ENCODE measurements at places on chromosomes 4 and X.

DNA sequence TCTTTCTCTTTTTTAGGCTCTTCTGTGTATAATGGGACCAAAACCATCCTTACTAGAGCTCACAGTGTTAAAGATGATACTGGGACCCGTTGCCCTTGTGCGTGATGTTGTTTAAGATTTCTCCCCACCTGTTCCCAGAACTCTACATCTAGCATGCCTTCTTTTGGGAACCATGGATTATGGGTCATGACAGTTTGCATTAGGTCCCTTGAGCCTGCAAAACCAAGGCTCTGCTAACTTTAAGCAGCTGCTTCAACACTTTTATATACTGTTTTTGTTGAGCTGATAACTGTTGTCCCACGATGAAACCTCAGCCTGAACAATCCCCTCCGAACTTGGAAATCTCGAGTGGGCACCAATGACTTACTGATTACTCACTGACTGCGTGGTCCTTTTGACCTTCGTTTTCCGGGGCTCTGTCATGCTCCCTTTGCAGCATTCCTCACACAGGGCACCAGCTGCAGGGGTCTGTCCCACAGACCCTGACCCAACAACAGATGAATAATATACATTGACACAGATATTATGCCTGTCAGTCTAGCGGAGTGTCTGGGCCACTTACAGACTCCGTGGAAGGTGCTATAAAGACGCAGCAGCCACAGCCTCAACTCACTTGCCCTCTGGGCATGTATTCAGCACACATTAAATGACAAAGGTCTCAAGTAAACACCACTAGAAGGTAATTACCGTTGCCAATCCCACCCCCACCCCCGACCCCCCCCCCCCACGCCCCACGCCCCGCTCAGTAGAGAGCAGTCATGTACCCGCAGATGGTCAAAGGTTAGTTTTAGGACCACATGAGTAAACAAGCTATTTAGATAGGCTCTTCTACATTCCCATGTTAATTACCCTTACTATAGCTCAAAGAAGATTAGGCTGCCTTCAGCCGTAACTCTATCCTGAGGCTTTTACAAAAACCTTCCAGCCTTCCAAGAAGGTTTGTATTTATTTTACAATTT lies 162.0 kb upstream of the WDFY3 start:
- DNase-seq = no peak

- DNase-seq = no peak
Measured at GRCh38 chr4:2354118-2354517, 64.3 kb downstream of the ZFYVE28 start.

- no peak for DNase-seq
Measured at GRCh38 chr4:85829276-85830051, 354.5 kb downstream of the ARHGAP24 start.

GRCh38 chr4:55363691-55364351 lies 17.8 kb downstream of the SRD5A3 start:
- DNase-seq = no peak

GRCh38 chr4:14532436-14532835 lies 469.8 kb upstream of the CPEB2 start:
- peak; percentile 29 for DNase-seq

GRCh38 chrX:25968920-25969319 lies 169.2 kb upstream of the MAGEB18 start:
- peak; percentile 34 for DNase-seq

- DNase-seq = peak; percentile 83
Measured at GRCh38 chr4:4455210-4455865, 68.4 kb downstream of the NSG1 start.

DNA sequence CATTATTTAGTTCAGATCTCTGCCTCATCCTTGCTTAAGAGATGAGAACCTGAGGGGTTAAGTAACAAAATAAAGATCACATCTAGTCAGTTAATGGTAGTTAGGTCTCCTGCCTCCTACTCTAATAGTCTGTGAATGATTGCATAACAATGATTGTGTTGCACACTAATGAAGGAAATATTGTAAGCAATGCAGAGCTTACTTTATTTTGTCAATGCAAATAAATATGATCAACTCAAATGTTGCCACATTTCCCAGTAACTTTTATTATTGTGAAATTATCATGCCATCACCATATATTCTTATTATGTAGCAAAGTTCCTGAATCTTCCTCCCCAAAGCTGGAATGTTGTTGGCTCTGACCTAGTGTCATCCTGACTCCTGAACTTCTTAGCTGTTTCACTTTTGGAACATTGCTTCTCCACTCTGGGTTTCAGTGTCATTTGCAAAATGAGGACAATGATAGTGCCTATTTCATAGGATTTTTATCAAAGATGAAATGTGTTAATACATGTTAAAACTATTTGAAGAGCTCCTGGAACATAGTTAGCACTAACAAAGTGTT lies 17.0 kb upstream of the GABRA4 start:
- no peak for DNase-seq

DNA sequence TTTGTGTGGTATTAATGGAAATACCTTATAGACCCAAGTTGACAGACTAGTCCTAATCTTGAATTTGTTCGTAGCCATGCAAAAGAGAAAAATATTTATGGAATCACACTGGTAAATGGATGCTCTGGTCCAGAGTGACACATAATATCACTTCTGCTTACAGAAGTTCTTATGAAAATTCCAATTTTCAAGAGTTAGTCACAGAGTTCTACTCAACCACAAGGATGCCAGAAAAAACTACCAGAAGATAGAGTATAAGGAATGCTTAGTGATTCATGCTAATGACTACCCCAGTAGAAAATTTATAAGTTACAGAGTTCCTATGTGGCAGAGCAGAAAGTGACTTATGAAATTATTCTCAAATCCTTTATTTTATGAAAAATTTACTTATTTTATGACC lies 1384.8 kb downstream of the FAM133A start:
- no peak for DNase-seq

- DNase-seq = no peak
Measured at GRCh38 chr4:13815231-13815630, 187.7 kb upstream of the BOD1L1 start.

GRCh38 chr4:157889788-157890187 lies 283.0 kb downstream of the GASK1B start:
- no peak for DNase-seq
